ENCODE measurements at places on chromosomes 3 and 15.

DNA sequence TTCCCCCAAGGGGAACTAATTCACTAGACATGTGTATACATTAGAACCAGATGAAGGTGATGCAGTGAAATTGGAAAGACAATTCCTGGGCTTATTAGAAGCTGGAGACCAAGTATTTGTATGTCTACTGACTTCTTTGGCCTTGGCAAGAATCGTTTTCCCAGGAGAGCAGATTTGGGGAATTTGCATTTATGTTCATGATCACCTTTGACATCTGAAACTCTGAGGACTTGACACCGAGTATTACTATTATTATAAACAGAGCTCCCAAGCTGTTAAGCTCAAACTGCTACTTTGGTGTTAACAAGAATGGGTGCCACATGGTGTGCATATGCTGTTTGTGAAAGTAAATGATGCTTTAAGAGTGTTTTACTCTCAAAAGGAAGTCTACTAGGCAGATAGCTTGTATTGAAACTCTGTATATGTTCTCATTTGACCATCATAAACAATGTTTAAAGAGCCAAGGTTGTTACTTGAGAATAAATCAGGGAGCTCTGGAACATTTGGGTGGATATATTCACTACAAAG is 519.8 kb upstream of the GOLIM4 start:
- no peak for DNase-seq

GRCh38 chr3:139948898-139949297 is 13.9 kb downstream of the CLSTN2 start:
- DNase-seq, result no peak

DNA sequence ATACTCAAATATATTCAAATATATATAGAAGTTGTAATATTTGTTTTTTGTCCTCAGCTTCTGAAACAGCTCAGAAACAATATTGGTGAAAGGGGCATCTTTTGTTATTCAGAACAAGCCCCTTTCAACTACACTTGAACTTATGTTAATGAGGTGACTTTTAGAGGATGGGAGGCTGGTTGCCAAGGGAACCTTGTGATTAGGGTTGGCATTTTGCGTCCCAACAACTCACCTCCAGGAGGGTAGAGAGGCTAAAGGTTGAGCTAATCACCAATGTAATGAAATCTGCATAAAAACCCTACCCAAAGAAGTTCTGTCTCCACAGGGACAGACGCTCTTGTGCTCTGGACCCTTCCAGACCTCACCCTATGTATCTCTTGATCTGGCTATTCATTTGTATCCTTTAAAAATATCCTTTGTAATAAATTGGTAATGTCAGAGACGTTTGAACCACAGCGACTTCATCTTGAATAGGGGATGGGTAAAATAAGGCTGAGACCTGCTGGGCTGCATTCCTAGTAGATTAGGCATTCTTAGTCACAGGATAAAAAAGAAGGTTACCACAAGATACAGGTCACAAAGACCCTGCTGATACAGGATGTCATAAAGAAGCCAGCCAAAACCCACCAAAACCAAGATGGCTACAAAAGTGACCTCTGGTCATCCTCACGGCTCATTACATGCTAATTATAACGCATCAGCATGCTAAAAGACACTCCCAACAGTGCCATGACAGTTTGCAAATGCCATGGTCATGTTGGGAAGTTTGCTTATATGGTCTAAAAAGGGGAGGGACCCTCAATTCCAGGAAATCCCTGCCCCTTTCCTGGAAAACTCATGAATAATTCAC is 111.1 kb downstream of the FMN1 start:
- no peak for DNase-seq

- no peak for DNase-seq
Measured at GRCh38 chr15:56530157-56530556, 65.2 kb upstream of the MNS1 start.

Data from fibroblast of the conjunctiva (primary cell).